ENCODE measurements at places on chromosomes 7 and 10.

DNA sequence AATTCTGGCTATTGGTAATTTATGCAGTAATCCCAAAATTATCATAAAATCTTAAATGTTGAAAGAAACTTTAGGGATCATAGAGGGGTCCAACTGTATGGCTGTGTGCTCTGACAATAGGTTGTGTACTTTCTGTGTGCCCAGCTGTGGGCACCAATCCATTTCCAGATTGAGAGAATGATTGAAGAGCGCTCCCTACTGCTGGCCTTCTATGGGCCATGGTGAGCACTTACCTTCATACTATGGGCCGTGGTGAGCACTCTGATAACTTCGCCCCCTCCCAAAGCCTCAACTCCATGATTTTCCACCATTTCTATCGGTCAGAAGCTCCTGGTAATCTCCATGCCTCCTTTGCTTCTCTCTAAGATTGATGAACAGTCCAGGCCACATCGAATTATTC, 118.6 kb downstream of the STRA8 start:
- DNase-seq = no peak

DNA sequence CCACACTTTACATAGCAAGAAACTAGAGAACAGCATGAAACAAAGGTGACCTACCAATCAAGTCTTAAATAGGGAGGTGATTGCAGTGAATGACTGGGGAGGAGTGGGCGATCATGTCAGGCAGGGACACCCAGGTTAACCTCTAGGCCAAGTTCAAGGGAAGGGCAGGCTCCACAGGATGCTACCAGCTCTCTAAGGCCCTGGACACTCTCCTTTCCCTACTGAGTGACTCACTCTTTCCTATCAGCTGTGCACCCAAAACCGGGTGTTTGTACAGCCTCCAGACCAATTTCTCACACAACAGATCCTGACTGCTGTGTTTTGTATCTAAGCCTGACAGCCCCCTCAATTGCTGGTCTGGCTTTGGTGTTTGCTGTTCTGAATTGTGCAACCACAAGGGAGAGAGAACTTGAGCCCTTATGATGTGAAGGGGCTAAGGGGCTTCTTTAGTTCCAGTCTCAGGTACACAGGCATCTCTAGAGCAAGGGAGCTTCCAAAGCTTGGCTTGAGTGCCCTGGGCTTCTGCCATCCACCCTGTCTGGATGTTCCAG, 107.8 kb downstream of the TBXAS1 start:
- peak; percentile 44 for DNase-seq

- DNase-seq = no peak
These were observed 1122.0 kb upstream of the GHITM start for GRCh38 chr10:83017076-83017867.

- no peak for DNase-seq
These were observed 109.9 kb downstream of the OAT start for GRCh38 chr10:124308811-124309210.
